ENCODE measurements at places on chromosomes 2 and 18.

GRCh38 chr2:216221811-216222210, 112.7 kb downstream of the XRCC5 start:
- peak; percentile 35 for DNase-seq

DNA sequence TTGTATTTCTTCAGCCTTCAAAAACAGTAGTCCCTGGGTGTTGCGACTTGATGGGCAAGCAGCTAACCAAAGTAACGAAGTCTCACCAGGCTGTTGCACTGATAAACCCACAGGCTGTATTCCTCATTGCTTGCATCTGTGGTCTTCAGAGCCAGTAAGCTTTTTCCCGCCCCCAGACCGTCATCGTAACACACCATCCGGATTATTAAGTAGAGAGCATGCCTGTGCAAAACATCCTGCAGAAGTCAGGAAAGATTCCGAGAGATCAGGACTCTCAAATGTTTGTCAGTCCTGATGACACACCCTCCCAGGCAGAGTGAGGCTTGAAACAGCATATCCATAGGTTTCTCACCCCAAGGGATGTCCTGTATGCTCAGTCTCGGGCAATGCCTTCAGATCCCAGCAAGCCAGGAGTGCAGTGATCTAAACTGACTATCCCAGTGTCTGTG, 15.9 kb downstream of the ITGB1BP1 start:
- DNase-seq = no peak

- no peak for DNase-seq
Measured at GRCh38 chr18:68532328-68532885, 182.5 kb downstream of the TMX3 start.

DNA sequence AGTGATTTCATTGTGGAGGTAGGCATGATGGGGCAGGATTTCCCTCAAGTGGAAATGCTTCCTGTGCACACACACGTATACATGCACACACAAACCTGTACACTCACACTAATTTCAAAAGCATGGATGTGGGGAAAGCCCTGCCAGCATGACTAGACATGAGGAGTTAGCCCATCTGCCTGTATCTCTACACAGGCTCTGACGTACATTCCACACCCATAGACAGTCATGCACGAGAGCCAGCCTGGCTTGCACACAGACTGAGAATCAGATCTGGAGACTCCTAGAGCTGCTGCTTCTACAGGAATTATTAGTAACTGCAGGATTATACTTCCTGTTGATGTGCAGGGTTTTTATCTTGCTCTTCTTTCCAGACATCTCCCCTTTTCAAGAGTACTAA, 27.3 kb upstream of the NFU1 start:
- DNase-seq = no peak

GRCh38 chr2:239326831-239327535, 73.8 kb downstream of the HDAC4 start:
- DNase-seq = peak; percentile 81

DNA sequence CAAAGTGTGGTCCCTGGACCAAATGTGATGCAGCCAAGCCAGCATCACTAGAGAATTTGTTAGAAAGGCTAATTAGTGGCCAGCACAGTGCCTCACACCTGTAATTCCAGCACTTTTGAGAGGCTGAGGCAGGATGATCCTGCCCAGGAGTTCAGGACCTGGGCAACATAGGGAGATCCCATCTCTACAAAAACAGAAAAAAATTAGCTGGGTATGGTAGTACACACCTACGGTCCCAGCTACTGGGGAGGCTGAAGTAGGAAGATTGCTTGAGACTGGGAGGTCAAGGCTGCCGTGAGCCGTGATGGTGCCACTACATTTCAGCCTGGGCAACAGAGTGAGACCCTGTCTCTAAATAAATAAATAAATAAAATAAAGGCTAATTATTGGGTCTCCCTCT, 69.9 kb upstream of the FZD5 start:
- DNase-seq = peak; percentile 4

- DNase-seq = no peak
Measured at GRCh38 chr2:224359569-224359968, 42.3 kb downstream of the FAM124B start.

DNA sequence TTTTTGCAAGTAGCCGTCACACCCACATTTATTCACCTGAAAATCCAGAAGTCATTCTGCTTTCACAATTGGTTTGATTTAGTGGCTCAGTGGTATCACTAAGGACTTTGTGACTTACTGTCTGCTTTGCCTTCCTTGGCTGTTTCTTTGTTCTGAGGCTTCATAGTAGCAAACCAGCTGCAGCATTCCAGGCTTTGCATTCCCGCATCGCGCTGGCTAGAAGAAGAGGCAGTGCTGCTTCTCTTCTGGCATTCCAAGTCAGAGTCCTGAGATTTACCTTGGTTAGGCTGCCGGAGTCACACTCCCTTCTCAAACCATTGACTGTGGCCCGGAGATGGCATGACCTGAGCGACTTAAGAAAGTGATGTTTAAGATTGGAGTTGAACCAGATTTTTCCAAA, 35.1 kb downstream of the MYO1B start:
- no peak for DNase-seq

GRCh38 chr2:26088038-26088643, 54.3 kb downstream of the RAB10 start:
- DNase-seq = no peak

DNA sequence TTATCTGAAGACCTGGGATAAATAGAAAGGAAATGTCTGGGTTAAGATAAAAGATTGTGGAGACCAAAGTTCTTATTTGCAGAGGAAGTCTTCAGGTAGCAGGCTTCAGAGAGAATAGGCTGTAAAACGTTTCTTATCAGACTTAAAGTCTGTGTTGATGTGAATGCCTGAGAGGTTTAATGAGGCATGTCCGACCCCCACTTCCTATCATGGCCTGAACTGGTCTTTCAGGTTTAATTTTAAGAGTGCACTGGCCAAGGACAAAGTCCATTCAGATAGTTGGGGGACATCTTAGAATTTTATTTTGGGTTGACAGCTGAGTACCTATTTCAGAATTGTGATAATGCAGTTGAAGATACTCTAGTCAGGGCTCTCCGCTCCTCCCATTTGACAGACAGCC, 92.1 kb downstream of the ATL2 start:
- no peak for DNase-seq

DNA sequence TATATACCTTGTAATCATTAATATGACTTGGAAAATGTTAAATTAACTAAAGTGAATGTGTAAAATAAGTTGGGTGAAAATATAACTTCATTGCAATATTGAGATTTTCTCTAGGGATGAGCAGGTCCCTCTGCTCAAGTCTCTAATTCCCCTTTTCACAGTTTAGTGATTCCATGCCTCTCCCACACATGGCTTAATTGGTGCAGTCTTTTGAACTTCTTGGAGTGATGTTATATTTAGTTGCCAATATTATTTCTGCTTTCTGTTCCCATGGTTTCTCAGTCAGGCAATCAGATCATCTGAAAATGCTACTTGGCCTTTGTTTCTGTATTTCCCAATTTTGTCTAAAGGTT, 233.7 kb upstream of the SPOPL start:
- DNase-seq = no peak

Data from activated CD8-positive, alpha-beta memory T cell treated with anti-CD3 and anti-CD28 coated beads for 24 hours (primary cell).